ENCODE measurements at places on chromosomes 12 and 14.

DNA sequence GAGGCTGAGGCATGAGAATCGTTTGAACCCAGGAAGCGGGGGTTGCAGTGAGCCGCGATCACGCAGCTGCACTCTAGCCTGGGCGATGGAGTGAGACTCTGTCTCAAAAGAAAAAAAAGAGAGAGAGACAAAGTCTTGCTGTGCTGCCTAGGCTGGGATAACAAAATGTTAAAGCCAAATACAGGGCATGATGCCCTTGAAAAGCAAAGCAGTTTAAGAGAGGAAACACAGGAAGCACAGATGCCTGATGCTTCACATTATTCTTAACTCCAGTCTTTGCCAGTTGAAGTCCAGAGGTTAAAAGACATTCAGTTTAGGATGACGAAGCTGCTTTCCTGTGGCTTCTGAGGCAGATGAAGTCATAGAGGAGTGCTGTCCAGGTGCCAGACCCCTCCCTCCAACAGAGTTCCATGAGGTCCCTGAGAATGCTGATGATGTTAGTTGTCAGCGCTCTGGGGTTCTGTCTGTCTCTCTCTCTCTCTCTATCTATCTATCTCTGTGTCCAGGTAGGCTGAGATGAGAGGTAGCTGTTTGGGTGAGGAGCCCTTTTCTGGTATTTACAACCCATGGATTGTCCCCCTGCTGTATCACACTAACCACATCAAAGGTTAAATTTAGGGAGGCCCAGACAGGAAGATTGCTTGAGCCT is 4.9 kb upstream of the MRPL52 start:
- DNase-seq = peak; percentile 28

DNA sequence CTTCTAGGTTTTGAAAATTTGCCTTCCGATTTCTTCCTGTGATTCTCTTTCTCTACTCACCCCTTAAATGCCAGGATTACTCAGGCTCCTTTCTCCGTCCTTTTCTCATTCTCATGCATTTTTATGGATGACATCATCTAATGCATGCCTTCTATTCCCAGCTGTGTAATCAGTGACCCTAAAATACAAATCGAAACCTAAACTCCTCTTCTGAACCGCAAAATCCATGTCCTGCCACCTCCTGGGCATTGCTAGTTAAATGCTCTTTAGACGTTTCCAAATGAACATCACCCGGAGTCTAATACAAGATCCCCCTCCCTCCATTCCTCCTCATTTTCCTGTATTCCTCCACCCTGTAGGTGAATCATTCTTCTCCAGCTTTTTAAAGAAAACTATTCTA is 1703.1 kb upstream of the FLRT2 start:
- no peak for DNase-seq

GRCh38 chr12:94712815-94713515 is 62.6 kb upstream of the TMCC3 start:
- no peak for DNase-seq

- DNase-seq = no peak
Measured at GRCh38 chr12:44960856-44961255, 84.7 kb upstream of the NELL2 start.

DNA sequence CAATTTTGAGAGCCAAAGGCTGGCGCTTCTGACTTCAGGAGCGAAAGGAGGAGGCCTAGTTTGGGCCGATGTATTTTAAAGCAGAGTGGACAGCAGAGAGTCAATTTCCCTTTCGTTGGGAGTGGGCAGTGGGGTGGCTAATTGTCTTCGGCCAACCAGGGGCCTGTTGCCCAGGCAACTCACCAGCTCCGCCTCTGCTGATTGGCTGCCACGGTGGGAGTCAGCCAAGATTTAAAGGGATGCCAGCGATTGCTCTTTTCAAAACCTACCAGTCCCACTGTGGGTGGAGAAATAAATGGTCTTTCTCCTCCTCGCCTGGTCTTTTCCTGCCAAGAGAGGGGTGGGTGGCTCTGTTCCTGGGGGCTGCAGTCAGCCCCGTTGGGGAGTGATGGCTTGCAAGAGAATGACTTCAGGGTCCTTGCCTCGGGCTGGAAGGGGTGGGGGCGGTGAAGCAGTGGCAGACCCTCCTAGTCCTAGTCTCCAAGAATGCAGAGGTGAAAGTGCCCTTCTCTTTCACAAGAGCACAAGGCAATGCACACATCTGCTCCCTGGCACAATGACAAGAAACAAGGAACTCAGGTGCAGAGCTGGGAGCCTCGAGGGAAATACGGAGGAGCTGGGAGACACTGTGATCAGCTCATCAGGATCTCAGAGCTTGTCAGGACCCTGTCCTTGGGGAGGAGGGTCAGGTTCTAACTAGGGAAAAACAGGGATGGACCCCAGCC is 37.7 kb downstream of the RASAL1 start:
- DNase-seq = no peak

- DNase-seq = no peak
Measured at GRCh38 chr14:74984236-74985027, 18.3 kb upstream of the EIF2B2 start.

DNA sequence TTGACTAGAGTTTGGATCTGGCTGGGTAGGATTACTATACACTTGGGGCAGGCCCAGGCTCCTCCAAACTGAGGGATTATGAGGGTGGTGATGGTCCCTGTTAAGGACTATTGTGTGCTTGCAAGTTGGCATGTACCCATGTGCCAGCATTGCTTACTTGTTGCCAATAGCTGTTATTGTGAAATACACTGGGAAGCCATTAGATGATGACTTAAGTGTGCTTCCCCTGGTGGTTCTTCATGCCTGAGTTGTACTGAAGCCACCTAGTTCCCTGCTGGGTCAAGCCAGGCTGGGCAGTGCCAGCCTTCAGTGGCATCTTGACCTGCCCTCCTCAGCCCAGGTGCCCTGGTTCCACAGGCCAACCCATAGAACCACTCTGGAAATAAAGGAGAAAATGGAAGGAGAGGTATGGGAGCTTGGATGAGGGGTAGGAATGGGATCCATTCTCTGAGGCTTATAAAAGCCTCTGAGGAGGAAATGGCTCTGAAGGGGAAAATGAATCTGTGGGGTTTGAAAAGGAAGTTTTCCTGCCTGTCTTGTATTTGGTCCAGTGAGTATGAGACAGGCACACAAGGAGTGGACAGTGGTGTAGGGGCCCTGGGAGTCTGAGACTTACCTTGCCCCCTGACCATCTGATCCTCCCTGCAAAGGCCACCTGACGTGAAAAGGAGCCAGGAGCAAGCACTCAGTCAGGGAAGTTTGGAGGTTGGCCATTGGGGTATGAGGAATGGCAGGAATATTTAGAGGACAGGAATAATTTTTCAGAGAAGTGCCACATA is 724 bp downstream of the LTB4R start:
- DNase-seq = no peak

DNA sequence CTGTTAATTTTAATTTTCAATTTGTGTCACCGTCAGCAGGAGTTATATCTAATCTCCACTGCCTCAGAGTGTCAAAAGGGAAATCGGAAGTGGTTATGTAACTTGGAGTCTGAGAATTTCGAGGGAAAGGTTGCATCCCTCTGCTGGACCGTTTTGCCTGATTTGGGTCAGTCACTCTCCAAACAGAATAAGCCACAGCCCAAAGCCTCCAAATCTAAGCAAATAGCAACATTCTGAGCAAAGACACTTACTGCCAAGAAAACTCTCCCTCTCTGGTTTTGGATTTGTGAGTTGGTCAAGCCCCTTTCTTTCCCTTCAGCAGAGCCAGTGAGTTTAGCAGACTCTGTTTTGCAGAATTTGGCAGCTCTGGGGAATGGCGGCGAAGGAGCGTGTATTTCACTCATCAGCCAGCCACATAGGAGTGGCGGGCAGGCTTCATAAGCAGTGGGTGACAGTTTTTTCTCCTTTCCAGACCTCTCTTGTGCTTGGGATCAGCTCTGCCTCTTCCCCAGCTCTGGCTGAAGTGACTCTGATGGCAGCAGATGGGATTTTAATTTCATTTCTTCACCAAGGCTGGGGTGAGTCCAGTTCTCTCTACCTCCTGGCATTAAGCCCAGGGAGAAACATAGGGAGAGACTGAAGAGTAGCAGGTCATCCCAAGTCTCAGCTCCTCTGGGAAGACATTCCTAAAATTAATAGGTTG is 218.7 kb upstream of the NOS1 start:
- DNase-seq = no peak

- DNase-seq = no peak
Measured at GRCh38 chr12:14479004-14479403, 88.7 kb downstream of the PLBD1 start.

GRCh38 chr14:60087668-60088067 is 4.1 kb upstream of the PCNX4 start:
- no peak for DNase-seq

DNA sequence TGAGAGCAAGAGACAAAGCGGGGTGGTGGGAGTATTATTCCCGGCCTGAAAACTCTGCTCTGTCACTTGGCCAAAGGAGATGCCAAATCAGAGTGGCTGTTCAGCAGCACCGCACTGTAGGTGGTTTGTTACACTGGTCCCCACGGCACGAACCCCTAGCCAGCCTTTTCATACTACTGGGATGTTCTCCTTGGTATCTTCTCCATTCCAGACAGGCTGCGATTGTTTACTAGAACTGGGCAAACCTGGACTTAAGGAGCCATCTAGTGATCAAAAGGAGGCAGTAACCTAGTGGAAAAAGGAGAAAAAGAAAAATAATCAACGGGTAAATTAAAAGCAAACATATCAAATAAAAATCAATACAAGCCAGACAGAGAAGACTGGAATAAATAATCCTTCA is 58.9 kb upstream of the TMTC2 start:
- no peak for DNase-seq

GRCh38 chr12:70080566-70080965 is 162.7 kb upstream of the CNOT2 start:
- no peak for DNase-seq

GRCh38 chr12:76103958-76104357 is 19.5 kb upstream of the NAP1L1 start:
- DNase-seq = no peak

DNA sequence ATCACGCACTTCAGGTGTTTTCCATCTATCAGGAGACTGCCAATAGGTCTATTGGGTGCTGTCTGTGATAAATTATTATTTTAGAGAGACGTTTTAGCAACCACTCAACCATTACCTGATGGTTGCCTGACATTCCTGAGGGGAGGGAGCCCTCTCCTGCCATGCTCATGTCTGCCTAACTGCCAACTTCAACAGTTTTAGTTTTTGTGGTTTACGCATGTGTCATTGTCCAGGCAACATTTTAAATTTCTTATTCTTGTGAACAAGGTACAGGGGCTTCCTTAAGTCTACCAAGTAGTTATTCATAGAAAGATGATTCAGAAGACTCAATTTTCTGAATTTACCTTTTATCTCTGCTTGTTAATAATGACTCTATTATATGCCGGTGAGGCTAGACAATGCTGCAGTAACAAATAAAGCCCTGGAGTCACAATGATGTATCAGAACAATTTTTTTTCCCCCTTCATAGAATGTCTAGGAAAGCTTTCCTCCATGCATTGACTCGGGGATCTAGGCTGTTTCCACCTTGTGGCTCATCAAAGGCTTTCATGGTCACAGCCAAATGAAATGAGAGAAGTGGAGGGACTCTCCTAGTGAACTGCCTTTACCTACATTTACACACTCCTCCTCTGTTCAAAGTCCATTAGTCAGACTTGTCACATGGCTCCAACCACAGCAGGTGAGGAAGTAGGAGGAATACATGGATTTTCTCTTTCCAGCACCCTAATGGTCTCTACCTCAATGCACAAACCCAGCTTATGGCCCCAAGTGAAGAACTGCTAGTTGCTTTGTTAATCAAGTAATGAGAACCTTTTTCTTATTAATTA is 225.8 kb downstream of the CRADD start:
- no peak for DNase-seq

DNA sequence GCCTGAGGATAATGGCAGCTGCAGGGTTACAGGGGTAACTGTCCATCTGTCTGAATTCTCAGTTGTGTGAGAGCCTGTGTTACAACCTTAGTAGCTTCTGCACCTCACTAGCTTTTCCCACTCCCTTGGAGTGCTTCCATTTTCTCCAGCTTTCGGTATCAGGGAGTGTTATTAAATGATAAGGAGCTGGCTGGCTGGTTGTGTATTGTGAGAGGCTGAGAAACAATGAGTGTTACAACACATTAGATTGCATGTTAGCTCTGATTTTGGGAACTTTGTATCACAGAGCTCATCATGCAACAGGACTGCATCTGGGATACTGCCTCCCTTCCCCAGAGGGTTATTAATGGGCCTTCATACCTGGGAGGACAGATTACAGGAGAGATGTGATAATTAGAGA is 723.7 kb downstream of the DIO2 start:
- DNase-seq = no peak

- no peak for DNase-seq
Measured at GRCh38 chr14:44211718-44212117, 295.4 kb downstream of the FSCB start.

DNA sequence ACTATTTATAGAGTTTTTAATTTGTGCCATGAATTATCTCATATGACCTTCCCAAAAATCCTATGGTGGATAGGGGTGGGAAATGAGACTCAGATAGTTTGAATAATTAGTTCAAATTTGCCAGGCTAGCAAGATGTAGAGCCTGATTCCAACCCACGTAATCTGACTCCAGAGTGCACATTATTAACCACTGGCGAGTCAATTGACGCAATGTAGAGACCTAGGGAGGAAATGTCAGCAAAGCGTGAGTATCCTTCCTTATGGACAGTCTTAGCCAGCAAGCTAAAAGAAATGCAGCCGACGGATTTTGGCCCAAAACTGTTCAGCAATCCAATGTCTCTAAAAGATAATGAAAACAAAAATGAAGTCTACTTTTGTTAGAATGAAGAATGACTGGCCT is 193.3 kb upstream of the KRR1 start:
- no peak for DNase-seq

DNA sequence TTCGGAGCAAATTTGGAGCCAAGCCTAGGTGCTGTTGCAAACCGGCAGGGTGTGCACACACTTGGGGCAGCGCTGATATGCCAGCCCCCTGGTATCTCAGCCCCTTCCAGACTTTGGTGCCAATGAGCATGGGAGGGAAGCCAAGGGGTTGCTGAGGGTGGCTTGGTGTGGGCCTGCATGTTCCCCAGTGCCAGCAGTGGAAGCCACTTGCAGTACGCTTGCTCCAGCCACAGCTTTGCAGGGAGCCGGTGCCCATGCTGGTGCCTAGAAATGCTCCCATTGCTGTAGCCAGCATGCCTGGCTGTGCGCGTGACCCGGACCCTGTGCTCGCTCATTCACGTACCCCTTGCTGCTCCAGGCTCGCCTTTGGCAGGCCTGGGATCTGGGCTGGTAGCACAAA is 67.1 kb upstream of the DNM1L start:
- DNase-seq = no peak

DNA sequence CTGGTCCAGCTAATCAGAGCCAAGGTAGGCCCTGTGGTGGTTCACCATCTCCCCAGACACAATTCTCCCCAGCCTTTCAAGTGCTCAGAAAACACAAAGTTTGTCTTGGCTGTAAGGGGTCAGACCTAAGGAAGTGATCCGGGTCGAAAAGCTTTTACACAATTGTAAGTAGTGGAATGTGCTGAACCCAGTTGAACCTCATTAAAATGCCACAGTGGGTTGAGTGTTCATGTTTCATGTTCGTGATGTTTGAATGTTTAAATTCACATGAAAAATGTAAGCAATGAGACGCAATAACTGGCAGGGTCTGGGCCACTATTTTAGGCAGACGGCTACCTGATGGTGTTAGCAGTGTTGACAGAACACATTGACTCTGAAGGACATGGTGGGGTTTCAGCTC is 60.9 kb upstream of the JDP2 start:
- no peak for DNase-seq

- DNase-seq = no peak
Measured at GRCh38 chr14:71905860-71906259, 26.4 kb upstream of the RGS6 start.

Measured in activated CD4-positive, alpha-beta memory T cell treated with anti-CD3 and anti-CD28 coated beads for 36 hours (primary cell).